ENCODE measurements at places on chromosomes 6 and 20.

- DNase-seq = peak; percentile 55
These were observed 148.1 kb downstream of the SCML4 start for GRCh38 chr6:107676042-107676441.

DNA sequence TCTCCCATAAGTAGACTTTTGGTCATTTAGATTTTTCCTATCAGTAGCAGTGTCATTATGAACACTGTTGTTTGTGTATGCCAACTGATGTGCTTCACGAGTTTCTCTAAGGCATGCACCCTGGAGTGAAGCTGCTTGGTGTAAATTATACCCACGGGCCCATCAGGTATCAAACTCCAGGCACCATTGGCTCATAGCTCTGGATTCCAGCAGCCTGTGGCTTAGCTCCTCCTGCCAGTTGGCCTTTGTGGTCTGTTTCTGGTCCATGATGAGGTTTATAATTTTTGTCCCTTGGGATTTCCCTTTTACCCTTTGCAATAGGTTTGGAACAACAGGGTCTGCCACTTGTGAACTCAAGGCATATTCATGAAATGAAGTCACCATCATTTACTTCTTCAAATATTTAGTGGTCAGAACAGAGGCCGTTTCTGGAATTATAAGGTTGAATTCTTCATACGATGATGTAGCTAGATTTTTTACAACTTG lies 350.5 kb downstream of the PRL start:
- no peak for DNase-seq

- DNase-seq = no peak
These were observed 116.5 kb downstream of the COL12A1 start for GRCh38 chr6:75089151-75089897.

DNA sequence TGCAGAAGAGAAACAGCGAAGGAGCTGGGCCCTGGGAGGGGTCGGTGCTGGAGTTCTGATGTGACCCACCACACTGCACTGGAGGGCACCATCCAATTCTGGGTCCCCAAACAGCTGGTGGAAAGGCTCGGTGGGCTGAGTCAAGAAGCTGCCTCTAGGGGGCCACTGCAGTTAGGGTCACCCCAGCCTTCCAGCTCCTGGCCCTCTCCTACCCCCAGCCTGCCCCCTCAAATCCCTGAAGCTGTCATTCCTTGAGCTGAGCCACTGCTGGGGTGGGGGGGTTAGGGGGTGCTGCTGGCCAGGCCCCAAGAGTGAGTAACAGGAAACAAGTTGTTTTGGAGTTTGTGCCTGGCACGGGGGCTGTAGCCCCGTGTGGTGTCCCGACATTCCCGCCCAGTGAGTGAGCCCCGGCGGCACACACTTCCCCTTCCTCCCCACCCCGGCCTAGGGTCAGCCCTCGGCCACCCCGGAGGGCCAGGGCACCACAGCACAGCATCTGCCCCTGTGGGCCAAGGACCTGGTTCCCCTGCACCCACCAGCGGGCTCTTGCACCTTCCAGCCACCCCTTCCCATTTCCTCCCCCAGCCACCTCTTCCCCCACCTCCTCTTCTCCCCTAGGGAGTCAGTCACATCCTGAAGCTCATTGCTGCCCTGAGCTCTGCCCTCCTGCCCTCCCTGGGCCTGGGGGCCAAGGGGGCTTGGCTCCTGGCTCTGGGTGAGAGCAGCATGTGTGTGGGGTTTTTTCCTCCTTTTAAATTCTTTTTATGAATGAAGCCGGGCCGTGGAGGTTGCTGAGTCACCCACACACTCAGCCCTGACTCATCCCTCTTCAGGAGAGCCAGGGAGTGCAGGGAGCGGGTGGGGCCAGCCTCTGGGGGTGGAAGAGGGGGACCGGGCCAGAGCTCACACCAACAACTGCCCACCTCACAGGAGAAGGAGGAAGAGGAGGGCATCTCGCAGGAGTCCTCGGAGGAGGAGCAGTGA lies 4.6 kb downstream of the SMIM29 start:
- DNase-seq = peak; percentile 79

GRCh38 chr6:118524686-118525085 lies 23.4 kb upstream of the PLN start:
- no peak for DNase-seq

- no peak for DNase-seq
These were observed 224.4 kb upstream of the FLRT3 start for GRCh38 chr20:14561741-14562221.

- DNase-seq = no peak
These were observed 228.7 kb downstream of the BCKDHB start for GRCh38 chr6:80335121-80335531.

GRCh38 chr6:126134491-126134890 lies 148.2 kb downstream of the TRMT11 start:
- DNase-seq = no peak

DNA sequence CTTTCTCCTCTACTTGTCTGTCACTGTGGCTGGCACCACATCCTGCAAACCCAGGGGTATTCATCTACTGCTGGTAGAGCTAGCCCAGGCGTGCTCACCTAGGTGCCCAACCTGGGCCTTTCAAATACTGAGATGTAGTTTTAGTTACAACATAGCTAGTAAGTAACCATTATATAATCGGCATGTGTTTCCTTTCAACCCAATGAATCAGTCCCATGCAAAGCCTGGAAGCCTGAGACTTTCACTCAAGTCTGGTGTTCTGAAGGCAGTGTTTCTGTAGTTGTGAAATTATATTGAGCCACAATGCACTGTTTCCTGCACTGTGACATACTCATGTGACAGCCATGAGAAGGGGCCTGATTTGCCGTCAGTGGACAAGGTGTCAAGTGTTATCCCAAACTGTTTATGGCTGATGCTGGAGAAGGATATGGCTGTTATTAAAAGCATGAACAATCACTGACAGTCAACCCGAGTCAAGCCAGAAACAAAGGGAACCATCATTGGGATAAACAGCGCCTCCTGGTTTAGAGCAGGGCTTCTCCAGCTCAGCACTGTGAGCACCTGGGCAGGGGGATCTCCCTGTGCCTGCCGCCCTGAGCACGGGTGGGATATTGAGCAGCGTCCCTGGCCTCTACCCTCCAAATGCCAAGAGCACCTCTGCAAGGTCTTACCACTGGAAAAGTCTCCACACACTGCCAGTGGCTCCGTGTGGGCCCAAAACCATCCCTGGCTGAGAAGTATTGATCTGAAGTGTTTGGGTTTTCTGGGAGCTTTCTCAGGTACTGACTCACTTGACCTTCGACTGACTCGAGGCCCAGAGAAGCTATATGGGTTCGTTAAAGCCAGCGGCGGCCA lies 1.6 kb downstream of the PSMA7 start:
- no peak for DNase-seq

DNA sequence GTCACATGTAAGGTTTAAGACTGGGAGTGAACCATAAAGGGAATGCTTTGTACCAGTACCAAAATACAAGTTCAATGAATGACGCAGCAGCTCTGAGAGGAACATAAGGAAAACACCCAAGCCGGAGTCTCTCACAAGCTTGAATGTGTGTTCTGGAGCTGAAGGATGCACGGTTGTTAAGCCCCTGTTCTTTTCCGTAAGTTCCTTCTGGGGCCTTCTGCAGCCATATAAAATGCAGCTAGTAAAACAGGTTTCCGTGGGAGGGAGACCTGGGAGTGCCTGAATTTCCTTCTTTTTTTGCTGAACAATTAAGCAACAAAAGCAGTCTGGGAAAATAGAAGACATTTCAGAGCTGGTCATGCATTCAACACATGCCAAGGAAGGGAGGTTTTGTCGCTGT lies 73.2 kb upstream of the JAG1 start:
- no peak for DNase-seq

GRCh38 chr6:33343953-33344611 lies 26.5 kb upstream of the ZBTB22 start:
- no peak for DNase-seq

- no peak for DNase-seq
These were observed 187.4 kb downstream of the SLC16A10 start for GRCh38 chr6:111274593-111275217.

DNA sequence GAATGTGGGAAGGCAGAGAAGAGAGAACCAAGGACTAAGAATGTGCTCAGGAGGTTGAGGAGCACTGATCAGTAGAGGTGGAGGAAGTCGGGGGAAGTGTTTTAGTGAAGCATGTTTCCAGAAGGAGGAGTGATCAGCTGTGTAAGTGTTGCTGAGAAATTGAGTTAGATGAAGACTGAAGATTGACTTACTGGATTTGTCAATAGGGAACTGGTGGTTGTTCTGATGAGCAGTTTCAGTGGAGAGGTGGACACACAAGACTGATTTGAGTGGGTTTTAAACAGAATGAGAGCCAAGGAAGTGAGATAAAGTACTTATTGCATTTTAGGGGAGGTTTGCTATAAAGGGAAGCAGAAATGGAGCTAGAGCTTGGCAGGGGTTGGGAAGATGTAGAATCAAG lies 182.6 kb downstream of the CDKAL1 start:
- no peak for DNase-seq

DNA sequence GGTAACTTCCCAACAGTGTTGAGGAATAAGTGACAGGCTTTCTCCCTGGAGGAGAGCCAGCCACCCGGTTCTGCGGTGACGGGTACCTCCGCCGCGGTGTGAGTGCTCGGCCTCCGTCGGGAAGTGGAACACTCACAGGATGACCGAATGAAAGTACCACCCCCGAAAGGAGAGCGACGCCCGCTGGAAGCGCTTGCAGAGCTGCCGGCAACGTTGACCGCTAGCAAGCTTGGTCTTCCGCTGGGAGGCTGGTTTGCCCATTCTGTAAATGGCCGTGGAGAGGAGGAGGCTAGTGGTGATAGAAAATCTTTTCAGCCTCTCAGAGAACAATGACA lies 614 bp upstream of the TMEM242 start:
- DNase-seq = peak; percentile 80

DNA sequence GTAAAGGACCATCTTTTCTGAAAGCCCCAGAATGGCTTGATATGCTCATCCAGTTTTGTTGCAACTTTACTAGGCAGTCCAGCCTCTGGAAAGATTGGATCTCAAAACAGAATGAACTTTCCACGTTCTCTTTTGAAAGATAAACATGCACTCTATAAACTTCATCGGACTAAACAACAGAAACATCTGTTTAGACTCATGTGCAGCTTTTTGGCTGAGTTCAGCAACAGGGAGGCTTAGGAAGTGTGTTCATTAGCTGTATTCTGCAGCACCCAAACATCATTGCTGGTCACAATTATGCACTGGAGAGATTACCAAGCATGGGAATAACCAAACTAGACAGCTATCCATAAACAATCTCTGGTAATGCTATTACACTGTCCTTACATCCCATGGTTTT lies 180.5 kb downstream of the TENT5A start:
- DNase-seq = peak; percentile 23

DNA sequence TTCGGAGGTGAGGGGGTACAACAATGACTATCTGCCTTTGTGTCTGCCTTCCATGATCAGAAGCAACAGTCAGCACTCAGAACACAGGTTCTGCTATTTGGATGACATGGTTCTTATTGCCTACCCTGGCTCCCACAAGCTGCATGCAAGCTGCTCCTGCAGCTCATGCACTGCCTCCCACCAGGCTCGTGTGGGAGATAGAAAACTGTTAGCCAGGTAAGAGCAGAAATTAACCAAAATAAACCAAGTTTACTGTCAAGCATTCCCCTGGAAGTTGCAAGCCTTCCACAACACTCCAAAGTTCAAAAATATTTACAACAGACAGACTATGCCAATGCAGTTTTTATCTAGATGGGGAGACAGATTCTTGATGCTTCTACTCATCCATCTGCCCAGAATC lies 31.0 kb downstream of the OPRM1 start:
- DNase-seq = no peak

DNA sequence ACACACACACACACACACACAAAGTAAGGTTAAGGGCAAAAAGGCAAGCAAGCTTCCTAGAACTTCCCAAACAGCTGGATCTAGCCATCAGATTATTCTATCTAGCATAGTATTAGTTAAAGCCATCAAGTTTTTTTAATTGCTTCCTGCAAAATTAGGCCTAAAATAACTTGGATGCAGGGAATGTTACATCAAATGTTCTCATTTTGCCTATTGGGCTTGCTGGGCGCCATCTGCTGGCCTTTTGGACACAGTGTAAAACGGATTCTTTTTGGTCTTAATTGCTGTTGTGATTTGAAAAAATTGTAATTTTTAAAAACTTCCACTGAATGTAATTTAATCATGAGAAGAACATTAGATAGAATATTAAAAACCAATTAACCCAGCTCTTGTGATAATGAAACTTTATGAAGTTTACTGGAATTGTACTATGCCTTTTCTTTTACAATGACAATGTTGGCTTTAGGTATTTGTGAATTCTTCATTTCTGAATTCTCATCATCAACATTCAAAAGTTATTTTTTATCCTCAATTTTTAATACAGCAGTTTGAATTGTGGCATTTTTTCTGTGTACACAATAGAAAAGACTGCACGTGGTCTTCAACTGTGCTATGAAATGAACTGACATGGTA lies 6.8 kb downstream of the MKKS start:
- peak; percentile 55 for DNase-seq

- DNase-seq = no peak
These were observed 25.3 kb downstream of the MYT1 start for GRCh38 chr20:64189530-64189966.

- DNase-seq = no peak
These were observed 207.9 kb upstream of the SULF2 start for GRCh38 chr20:47993035-47993755.

DNA sequence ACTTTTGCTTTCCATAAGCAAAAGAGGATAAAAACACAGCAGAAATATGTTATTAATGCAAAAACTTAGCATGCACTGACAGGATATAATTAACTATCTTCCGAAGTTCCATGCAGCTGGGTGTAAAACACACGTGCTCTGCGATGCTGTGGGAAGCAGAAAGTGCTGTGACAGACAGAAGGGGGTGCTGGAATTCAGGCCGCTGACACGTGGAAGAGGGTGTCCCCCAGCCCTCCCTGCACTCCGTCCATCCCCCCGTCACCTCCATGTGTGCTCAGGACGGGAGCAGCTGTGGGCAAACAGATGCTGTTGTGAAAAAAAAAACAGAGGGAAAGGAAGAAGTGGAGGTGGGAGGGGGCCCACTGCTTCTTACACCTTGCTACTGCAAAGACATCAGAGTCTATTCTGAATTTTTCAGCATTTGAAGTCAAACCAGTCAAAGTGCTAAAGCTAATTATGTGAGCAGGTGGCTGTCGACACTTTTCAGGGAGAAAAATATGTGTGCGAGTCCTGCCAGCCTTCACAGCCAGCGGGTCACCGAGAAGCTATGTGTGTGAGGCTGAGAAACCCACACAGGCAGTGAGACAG lies 175.9 kb upstream of the AFDN start:
- DNase-seq = no peak

GRCh38 chr6:90231308-90231707 lies 65.3 kb downstream of the BACH2 start:
- no peak for DNase-seq

GRCh38 chr6:103183831-103184411 lies 1675.8 kb downstream of the HACE1 start:
- no peak for DNase-seq

GRCh38 chr6:116266803-116267202 lies 12.9 kb downstream of the TSPYL1 start:
- no peak for DNase-seq
